Stimulated activated CD4-positive, alpha-beta T cell treated with anti-CD3 and anti-CD28 coated beads, Interleukin-12 subunit alpha, Interleukin-12 subunit beta, amount 100 ng/mL, for 24 hours (primary cell): ENCODE measurements at places on chromosomes 12 and 14.

DNA sequence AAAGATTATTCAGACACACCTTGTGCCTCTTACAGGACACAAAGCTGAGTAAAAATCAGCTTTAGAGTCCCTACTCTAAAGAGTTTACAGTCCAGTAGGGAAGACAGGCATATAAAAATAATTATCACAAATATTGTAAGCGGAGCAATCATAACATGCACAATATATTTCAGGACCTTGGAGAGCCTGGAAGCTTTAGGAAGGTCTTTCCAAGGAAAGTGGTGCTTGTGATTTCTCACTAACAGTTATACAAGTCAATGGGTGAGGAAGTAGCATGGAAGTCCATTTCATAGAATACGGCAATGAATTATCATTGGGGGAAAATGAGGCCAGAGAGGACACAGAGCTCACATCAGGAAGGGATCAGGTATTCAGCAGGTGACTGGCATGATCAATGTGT is 268.3 kb downstream of the C12orf50 start:
- DNase-seq = no peak

DNA sequence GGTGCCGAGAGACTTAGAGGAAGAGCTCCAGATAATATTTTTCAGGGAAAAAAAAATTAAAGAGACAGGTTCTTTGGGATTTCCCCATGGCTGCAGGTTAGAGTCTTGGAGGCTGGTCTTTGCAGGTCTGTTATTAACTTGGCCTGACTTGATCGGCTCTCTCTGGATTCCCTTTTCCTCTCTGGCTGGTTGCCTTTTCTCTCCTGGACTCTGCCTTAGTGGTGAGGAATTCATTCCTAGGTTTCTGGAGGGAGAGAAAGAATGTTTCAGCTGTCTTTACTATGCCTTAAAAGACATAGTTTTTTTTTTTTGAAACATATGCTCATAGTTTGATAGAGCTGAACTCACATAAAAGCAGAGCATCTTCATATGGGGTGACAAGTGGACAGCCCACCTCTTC is 336.3 kb downstream of the BMP4 start:
- DNase-seq = no peak

DNA sequence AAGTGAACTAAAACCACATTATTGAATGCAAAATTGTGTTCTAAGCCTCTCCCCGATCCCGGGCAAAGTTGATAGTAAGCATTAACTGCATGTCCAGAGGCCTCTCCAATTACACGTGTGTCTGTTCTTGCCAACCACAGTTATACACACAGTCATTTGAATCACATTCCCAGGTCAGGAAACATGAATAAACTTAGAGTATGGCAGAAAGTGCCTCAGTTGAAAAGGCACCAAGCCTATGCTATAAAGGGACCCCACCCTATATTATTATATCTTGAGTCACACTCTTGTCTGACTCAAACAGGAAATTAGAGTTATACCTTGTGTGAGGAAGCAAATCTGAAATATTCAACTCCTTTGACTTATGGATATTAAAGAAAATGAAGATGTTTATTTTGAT is 128.3 kb upstream of the STXBP6 start:
- no peak for DNase-seq

- DNase-seq = no peak
Measured at GRCh38 chr12:501722-502447, 42.1 kb downstream of the B4GALNT3 start.

DNA sequence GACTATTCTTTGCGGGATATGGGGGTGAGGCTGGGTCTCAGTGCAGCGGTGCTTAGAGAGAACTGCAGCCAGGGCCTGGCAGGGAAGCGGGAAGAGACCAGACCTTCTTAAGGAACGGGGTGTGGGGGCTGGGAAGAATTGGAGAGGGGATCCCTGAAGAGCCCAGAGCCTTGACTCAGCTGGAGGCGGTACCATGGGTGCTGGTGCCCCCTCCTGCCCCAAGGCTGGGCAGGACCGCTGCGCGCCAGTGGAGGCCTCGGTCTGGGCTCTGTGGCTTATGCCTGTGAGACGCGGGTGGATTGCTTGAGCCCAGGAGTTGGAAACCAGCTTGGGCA is 1.3 kb upstream of the RNU7-1 start:
- DNase-seq = no peak

- no peak for DNase-seq
Measured at GRCh38 chr12:108441549-108441948, 73.5 kb upstream of the FICD start.

- no peak for DNase-seq
Measured at GRCh38 chr12:132710043-132710404, 618 bp upstream of the PGAM5 start.

GRCh38 chr12:4446335-4446734 is 720 bp upstream of the FGF6 start:
- DNase-seq = no peak

DNA sequence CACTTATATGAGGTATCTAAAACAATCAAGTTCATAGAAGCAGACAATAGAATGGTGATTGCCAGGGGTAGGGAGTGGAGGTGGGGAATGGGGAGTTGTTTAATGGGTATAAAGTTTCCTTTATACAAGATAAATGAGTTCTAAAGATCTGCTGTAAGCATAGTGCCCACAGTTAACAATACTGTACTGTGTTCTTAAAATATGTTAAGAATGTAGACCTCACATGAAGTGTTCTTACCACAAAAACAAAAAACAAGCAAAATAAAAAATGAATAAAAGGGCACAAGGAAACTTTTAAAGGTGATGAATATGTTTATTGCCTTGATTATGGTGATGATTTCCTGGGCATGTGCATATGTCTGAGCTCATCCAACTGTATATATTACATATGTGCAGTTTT is 211.8 kb downstream of the MSRB3 start:
- DNase-seq = no peak

DNA sequence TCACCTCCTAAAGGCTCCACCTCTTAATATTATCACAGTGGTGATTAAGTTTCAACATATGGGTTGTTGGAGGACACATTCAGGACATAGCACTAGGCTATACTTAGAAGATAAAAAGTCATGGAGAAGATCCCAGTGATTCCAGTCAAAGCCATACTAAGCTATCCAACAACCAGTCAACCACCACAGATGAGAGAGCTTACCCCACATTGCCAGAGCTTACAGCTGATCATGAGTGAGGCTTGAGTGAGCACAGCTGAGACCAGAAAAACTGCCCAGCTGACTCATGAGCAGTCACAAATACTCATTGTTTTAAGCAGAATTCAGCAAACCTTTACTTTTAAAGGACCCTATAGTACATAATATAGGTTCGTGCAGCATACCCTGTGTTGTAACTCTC is 85.1 kb downstream of the DRAM1 start:
- no peak for DNase-seq

DNA sequence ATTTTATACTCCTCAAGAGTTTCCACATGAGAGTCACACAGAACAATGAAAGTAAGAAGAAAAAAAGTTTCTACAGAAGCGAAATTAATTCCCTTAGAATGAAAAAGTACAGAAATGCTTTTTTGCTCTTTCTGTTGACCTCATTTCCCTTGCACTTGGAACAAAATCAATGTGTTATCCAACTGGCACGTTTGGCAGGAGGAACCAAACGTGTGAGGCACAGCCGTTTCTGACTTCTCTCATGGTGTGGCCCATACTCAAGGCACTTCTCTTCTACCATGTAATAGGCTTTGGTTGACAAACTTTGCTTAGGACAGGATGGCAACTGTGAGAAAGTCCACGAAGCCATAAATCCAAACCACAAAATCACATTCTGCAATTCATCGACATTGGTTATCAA is 297.0 kb downstream of the FUT8 start:
- DNase-seq = no peak

- no peak for DNase-seq
Measured at GRCh38 chr14:105316968-105317510, 2.5 kb downstream of the PACS2 start.

- DNase-seq = no peak
Measured at GRCh38 chr12:92145481-92145730, 240 bp downstream of the BTG1 start.

DNA sequence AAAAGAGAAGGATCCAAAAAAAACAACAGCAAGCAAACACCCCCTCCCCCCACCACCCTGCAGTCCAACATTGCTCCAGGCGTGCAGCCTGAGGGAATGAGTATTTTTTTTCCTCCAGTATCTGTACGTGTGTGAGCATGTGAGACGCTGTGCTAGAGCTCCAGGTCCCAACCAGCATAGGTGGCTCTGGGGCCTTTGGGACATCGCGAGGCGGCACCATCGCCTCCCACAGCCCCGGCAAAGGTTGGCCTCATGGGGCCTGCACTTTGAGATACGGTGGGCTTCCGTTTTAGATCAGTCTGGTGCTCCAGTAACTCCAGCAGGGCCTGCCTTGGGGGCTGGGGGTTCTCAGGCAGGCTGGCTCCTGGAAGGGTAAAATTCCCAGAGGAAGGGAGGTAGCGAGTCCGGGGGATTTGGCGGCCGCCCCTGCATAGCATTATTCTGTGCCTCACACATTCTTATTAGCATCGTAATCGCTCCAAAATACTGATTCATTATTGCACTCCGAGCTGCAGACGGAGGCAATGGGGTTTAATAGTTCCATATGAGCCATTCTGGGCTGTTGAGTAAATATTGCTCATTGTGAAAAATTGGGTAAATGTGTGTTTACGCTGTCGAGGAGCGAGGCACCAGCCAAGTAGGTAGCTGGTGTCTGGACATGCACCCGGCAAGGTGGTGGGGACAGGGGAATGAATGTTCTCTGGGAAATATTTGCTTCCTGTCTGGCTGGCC is 143.1 kb upstream of the MYL2 start:
- no peak for DNase-seq

GRCh38 chr14:73502017-73502619 is 11.4 kb downstream of the RIOX1 start:
- DNase-seq = no peak

GRCh38 chr12:94098466-94098865 is 49.9 kb upstream of the PLXNC1 start:
- no peak for DNase-seq

GRCh38 chr12:121592320-121592719 is 11.5 kb upstream of the KDM2B start:
- DNase-seq = no peak

GRCh38 chr14:93276031-93276716 is 56.7 kb downstream of the BTBD7 start:
- no peak for DNase-seq

GRCh38 chr12:19572920-19573558 is 133.7 kb downstream of the AEBP2 start:
- DNase-seq = peak; percentile 23

GRCh38 chr12:113537751-113538087 is 66.0 kb upstream of the LHX5 start:
- DNase-seq = no peak

DNA sequence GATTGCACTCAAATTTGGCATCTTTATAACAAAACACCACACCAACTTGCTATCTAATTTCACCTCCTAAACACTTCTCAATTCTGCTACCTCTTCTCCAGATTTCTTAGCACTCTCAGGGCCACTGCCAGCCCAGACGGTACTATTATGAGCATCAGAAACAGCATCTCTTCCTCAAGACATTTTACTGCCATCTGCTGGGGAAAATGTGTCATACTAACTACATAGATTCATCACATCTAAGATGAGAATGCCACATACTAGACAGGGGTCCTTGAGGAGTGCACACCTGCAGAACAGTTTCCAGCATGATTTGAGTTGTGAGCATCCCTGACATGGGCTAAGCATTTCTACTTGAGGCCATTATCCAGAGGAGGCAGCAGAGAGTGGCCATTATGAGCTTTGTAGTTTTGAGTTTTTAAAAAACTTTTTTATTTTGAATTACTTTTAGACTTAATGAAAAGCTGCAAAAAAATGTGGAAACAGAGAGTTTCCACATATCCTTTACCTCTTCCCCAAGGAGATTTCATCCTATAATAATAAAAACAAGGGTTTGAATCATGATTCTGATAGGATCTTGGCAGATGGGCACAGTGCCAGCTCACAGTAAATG is 15.1 kb upstream of the GRIP1 start:
- DNase-seq = no peak

DNA sequence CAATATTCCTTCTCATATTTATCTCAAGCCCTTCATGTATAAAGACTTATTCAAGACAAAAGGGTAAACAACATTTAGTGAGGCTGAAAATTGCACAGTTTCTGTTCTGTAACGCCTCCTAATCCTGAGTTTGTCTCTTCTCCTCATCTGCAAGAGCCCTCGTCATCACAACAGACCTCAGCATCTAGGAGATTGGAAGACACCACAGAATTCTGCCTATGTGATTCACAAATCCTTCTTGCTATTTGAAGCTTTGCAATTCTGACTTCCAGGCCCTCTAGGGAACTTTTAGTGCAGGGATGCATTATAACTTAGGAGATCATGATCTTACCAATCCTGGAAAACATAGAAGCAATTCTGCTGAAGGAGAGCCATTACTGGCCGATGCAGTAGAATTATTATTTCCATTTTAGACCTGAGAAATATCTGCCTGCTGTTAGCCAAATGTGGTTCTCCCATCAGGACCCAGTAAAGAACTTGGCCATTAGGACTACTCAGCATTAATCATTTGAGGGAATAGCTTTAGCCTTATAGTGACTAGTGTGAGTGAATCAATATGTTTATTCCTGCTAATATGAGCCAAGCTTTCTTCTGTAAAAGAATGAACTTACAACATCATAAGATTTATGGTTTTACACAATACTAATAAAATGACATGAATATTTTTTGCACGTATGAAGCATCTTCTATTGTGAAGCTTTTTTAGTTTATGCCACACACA is 119.5 kb downstream of the ANO4 start:
- no peak for DNase-seq

GRCh38 chr12:65891219-65891618 is 66.9 kb downstream of the HMGA2 start:
- no peak for DNase-seq

DNA sequence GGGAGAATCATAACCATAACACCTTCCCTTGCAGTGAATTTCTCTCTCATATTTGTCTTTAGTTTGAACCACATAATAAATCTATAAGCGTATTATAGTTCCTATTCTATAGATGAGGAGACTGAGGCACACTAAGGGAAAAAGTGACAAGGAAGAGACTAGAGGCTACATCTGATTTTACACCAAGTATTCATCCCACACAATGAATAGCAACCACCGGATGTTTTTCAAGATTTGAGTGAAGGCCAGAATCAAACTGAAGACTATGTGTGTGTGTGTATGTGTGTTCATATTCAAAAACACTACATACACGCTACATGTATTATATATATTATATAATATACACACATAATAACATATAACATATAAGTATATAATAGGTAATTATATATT is 4.7 kb downstream of the ASB2 start:
- no peak for DNase-seq

DNA sequence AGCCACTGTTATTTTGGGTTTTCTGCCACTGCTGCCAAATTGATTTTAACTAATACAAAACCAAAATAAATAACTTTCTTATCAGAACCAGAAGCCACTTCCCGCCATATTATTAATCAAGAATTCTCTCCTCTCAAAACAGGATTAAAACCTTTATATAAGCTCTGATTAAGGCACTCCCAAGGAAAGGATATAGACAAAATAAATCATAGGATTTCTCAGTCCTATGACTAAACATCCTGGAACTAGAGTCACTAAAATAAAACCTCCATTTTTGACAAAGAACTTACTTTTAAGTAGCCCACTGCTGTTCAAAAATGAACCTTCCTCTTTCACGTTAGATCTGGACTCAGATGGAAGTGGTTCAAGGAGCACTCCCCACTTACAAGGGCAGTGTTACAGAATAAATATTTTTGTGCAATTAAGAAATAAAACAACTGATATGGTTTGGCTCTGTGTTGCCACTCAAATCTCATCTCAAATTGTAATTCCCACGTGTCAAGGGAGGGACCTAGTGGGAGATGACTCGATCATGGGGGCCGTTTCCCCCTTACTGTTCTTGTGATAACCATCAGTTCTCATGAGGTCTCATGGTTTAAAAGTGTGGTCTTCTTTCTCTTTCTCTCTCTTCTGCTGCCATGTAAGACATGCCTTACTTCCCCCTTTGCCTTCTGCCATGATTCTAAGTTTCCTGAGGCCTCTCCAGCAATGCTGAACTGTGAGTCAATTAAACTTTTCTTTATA is 26.4 kb downstream of the GXYLT1 start:
- DNase-seq = no peak
